Left ventricle myocardium superior (tissue), 1 donor: ENCODE measurements at places on chromosomes 12 and 14.

DNA sequence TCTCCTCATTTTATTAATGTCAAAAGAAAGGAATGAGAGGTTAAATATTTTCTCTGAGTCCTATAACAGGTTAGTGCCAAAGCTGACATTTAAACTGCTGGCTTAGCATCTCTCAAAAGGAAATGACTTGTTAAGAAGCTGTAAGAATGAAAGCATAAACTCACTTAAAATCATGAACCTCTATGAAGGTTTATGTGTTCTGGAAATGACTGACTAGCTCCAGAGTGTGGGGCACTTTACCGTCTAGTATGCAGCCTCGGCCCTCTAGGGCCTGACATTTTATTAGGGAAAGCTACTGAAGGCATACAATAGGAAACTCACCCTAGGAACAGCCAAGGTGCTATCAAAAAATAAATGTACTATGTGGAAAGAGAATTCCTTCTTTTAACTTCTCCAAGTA lies 35.1 kb downstream of the SPX start:
- no peak for DNase-seq

DNA sequence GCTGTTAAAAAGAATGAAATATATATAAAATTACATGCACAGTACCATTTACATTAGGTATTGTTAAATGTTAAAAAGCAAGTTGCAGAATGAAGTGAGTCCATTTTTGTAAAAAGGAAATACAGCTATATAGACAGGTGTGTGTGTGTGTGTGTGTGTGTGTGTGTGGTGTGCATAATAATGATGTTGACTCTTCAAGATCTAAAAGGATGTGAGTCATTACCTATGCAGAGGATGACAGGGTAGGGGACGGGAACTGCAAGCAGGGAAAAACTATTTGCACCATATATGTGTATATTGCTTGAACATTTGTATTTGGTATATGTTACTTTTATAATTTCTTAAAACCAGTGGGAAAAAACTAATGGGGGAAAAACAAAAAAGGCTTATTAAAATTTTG lies 3.1 kb downstream of the C14orf39 start:
- no peak for DNase-seq

- DNase-seq: peak; percentile 58
These were observed at the start of gene TRPV4 for GRCh38 chr12:109833307-109834189. Gene TRPV4, minus strand, starts transcription at chr12:109833398. Its CDS starts 18,602 bp downstream, at chr12:109814796.

- no peak for DNase-seq
These were observed 67.6 kb upstream of the CDKN3 start for GRCh38 chr14:54329082-54329695.

GRCh38 chr12:22173177-22173576 lies 127.2 kb downstream of the CMAS start:
- DNase-seq: no peak

DNA sequence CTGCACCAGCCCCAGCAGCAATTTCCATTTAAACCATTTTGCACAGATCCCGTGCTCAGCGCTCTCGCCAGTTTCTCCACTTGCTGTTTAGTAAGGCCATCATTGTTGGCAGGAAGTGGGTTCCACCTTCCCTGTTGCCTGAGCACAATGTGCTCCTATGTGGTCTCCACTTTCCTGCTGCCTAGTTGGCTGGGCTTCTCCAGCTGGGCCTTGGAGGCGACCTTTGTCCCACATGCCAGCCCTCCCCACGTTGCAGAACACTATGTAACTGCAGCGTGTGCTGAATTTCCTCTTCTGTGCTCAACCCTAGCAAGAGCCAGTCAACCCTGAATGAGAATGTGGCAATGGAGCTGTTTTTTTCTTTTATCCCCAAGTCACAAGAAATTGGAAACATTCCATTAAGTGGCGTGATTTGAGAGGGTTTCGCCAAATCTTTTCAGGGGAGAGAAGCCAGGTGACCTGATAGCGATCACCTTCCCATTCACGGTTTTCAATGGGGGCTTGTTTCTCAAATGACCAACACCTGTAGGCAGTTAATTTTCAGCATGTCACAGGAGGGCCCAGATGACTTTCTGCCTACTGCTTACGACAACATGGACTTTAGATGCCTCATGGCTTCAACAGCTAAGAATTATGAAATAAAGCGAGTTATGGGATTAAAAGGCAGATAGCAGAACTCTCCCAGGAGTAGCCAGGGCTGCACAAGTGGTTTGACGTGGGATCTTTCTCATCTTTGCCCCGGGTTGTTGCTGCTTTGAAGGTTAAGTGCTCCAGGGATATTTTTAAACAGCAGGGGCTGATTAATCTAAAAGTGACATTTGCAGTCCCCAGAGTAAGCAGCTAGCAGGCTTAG lies at the start of gene ACACB:
TSS of gene ACACB (plus strand) at position 830 of the 853 bp plus-strand sequence. CDS start 22,819 bp downstream, outside the sequence.
- peak; percentile 84 for DNase-seq

GRCh38 chr12:52687497-52688385 lies 7.5 kb upstream of the KRT1 start:
- no peak for DNase-seq

DNA sequence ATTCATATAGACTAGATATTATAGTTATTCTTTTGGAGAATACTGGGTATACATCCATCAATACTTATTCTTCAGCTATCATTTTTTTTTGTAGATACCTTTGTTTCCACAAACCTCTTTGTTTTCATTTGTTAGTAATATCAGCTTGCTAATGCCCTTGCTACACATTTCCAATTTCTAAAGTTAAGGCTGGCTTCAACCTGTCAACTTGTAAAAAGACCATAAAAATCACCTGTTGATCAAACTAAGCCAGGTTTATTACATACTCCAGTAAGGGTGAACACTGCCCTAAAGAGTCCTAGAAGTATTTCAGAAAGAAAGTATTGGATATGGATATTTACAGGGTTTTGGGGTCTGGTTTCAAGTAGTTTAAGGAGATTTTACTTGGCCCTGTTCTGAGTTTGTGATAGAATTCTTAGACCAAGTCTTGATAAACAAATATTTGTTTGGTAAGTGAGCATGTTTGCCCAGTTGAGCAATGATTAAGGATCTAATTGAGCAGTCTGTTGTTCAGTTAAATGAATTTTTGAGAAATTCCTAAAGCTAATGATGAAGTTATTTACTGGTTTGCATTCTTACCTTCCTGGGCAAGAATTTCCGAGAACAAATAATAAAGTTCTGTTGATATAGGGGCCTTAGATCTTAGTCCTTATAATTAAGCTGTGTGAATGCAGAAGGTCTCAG lies 52.8 kb upstream of the LRTM2 start:
- DNase-seq: no peak

DNA sequence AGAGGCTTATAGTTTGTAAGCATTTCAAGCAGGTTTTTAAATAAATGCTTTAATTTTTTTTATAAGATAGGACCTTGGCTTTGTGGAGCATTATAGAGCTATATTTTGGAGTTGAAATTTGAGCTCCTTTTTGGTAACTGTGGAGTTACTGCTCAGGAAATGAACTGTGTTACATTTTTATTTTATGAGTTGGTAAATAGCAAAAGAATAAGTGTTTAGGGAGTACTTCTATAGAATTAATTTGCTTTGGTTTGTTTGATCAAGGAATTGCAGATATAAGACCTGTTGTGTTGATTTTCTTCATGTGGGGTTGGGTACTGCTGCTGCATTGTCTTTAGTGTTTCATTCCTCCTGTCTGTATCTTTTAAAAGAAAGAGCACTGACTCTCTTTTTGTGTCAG lies 3.5 kb downstream of the ATP2A2 start:
- DNase-seq: no peak

GRCh38 chr12:129063600-129063999 lies 210.3 kb downstream of the GLT1D1 start:
- no peak for DNase-seq

DNA sequence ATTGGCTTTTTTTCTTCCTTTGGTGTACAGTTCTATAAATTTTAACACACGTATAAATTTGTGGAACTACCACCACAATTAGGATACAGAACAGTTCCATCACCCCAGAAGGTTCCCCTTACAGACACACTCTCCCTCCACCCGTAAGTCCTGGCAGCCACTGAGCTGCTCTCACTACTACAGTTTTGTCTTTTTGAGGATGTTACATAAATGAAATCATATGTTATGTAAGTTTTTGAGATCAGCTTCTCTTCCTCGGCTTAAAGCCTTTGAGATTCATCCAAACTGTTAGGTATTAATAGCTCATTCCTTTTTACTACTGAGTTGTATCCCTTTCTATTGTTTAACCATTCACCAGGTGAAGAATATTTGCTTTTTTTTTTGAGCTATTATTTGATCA lies 74.3 kb upstream of the SLC24A4 start:
- no peak for DNase-seq

DNA sequence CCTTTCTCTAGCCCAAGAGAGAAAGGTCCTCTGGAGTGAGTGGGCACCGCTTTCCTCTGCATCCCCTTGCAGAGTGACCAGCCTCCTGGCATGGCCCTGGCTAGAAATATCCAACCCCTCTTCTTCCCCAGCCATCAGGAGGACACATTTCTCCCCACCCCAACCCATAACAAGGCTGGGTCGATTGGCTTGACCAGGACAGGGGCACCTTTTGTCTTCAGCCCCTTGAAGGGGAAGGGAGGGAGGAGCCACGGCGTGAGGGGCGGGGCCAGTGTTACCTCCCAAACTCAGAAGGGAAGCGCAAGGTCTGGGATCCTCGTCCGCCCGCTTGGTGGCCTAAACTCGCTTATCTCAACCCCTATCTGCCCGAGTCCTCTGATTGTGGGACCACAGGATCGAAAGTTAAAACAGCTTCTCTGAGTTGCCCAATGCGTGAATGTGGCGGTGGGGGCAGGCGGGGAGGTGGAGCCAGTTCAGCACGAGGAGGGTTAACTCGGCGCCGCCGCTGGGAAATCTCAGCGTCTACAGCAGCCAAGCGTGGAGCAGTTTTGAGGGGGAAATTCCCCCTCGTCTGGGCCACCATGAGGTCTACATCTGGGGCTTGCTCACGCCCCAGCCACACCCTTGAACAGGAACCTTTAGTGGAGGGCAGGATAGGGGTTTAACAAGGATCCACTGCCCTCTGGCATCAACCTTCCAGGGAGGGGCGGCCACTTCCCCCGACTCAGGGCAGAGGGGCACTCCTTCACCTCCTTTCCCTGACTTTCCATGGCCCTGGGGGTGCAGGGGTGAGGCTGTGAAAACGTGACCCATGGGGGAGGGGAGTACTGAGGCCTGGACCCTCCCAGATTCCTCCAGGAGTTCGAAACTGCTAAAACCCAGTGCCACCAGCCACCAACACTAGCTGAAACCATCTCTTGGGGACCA lies 795 bp downstream of the STAT6 start:
- peak; percentile 84 for DNase-seq

GRCh38 chr14:92860049-92860840 lies 62.7 kb upstream of the CHGA start:
- DNase-seq: no peak

GRCh38 chr14:29926228-29926627 lies 1.4 kb downstream of the PRKD1 start:
- no peak for DNase-seq

DNA sequence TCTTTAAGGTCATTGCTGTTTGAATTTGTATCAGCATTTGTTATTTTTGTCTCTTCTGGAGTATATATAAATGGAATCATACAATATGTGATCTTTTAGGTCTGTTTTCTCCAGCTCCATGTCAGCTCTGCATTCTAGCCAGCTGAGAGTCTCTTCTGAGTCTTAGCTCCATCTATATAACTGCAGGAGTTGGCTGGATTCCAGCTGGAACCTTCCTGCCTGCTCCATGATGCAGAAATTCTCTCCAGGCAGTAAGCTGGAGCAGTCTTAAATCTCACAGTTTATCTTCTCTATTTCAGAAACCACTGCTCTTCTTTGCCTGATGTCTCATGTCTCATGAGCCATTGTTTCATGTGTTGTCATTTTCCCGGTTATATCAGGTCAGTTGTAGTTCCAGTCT lies 827.6 kb downstream of the NRXN3 start:
- DNase-seq: no peak

GRCh38 chr12:62581288-62582064 lies 114.8 kb downstream of the MON2 start:
- DNase-seq: peak; percentile 36

- DNase-seq: no peak
These were observed 15.8 kb upstream of the GCH1 start for GRCh38 chr14:54918427-54918826.

DNA sequence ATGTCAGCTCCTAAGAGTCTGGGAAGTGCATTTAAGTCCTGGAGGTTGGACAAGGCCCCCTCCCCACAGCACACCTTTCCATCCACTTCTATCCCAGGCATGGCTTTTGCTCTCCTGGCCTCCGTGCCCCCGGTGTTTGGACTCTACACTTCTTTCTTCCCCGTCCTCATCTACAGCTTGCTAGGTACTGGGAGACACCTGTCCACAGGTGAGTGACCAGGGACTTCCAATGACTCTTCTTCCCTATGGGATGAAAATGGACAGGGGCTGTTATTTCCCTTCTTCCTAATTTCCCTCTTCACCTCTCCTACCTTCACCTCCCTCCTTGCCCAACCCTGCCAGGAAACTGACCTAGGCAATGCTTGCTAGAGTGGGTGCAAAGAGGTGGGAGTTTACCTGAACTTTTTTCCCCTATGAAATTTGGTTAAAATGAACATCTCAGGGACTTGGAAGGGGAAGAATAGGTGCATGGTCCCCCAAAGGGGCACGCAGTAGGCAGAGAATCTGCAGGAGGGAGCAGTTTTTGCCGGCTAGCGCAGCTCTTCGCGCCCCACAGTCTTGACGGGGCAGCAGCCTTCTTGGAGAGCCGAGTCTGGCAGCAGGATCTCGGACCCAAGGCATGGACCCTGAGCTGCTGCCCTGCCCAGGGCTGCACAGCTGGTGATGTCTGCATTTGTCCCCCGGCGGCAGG lies 9.2 kb downstream of the ARHGEF25 start:
- DNase-seq: no peak

GRCh38 chr12:53737093-53737808 lies 10.0 kb upstream of the CALCOCO1 start:
- DNase-seq: no peak

GRCh38 chr12:64532734-64533351 lies 77.5 kb upstream of the RASSF3 start:
- DNase-seq: no peak

DNA sequence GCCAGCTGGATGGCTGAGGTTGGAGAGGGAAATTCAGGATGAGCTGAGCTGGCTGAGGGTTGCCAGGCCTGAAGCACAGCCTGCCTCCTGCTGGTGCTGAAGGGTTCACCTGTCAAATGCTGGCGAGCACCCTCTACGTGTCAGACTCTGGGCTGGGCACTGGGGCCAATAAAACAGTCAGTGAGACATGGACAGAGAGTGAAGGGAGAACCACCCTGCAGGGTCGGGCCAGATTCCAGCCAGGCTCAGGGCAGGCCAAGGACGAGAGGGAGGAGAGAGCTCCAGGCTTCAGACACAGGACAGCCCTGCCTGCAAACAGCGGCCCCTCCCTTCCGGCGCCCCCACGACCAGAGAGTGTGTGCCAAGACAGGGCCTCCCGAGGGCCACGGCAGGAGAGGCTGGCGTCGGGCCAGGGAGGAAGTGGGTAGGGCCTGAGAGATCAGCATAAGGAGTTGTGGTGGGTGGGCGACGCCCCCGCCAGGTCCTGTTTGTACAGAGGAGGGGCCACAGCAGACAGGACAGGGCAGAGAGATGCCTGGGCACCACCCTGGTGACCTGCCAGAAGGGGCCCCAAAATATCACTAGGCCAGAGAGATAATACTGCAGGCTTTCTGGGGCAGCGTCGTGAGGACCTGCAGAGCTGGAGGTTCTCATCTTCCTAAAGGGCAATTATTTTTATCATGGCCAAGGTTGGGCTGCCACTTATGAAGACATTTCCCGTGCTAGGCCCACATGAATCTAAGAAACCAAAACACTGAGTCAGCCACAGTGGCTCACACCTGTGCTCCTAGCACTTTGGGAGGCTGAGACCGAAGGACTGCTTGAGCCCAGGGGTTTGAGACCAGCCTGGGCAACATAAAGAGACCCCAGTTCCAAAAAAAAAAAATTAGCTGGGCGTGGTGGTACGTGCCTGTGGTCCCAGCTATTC lies 73.1 kb upstream of the GPR68 start:
- DNase-seq: peak; percentile 85

GRCh38 chr12:14356147-14356546 lies 9.3 kb upstream of the ATF7IP start:
- DNase-seq: no peak

GRCh38 chr12:2412305-2412643 lies 359.5 kb downstream of the CACNA1C start:
- DNase-seq: no peak
